ENCODE measurements at places on chromosomes 7 and 10.
A peak's percentile ranks its signal among the peaks of the same experiment; 100 is the strongest.

GRCh38 chr7:1264345-1265280, 31.9 kb downstream of the UNCX start:
- DNase-seq = no peak

GRCh38 chr10:84499846-84500245, 171.5 kb downstream of the CCSER2 start:
- no peak for DNase-seq

GRCh38 chr10:101767600-101767945, 8.3 kb downstream of the FGF8 start:
- DNase-seq = no peak

- no peak for DNase-seq
Measured at GRCh38 chr7:906776-907157, 30.4 kb downstream of the GET4 start.

DNA sequence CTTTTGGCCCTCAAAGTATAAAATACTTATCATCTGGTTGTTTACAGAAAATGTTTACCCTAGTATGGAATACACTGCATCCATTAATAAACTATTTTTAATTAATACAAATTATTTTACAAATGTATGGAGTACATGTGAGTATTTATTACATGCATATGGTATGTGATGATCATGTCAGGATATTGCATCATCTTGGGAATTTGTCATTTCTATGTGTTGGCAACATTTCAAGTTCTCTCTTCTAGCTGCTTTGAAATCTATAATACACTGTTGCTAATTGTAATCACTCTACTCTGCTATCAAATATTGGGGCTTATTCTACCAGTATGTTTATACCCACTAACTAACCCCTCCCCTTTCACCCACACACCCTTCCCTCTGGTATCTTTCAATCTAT, 103.9 kb upstream of the THSD7A start:
- DNase-seq = no peak

DNA sequence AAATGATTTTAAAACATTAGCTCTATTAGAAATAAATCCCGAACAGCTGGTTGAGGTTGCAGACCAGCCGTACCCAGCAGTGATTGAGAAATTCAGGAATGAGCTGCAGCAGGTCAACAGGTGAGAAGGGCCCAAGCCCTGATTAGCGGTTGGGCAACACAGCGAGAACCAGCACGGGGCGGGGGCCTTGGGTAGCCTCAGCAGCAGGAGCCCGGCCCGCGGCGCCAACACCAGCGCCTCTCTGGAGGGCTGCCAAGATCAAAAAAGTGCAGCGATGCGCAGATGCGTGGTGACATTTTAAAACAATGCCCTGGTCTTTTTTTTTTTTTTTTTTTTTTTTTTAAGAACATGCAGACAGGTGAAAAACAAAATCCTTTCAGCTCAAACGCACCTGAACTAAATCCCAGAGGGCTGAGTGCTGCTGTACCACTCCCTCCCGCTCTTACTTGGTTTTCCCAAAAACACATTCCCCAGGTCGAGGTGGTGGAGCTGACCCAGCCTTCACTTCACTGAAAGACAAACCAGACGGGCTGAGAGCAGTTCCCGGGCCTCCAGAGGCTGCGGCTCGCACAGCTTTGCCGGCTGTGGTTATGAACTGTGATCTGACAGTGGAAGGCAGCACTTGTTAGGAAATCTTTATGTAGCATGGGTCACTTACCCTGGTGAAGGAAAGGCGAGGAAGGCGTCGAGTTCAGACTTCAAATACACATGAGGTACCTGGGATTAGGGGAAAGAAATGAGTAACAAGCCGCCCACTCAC, 579.4 kb downstream of the SDK1 start:
- DNase-seq = no peak

GRCh38 chr7:76386691-76387260, 22.7 kb downstream of the SSC4D start:
- no peak for DNase-seq

DNA sequence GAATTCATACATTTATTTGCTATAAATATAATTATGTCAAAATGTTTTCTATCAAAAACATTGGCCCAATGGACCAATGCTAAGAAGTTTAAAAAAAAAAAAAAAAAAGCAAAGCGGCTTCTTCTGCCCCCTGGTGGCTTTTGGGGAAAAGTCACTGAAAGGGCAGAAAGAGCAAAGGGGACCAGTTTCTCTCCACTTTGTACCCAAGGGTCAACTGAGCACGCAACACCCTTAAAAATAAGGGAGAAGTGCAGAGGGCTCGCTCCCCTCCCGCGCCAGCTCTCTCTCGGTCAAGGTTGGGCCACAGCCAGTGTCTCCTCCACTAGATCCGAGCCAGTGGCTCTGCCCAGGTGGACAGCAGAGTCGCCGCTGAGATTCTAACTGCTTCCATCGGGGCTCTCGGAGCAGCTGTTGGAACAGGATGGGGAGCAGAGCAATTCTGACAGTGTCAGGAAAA, 136.4 kb upstream of the FGFR2 start:
- DNase-seq = no peak

GRCh38 chr10:103102195-103102594, 90.9 kb downstream of the NT5C2 start:
- no peak for DNase-seq

DNA sequence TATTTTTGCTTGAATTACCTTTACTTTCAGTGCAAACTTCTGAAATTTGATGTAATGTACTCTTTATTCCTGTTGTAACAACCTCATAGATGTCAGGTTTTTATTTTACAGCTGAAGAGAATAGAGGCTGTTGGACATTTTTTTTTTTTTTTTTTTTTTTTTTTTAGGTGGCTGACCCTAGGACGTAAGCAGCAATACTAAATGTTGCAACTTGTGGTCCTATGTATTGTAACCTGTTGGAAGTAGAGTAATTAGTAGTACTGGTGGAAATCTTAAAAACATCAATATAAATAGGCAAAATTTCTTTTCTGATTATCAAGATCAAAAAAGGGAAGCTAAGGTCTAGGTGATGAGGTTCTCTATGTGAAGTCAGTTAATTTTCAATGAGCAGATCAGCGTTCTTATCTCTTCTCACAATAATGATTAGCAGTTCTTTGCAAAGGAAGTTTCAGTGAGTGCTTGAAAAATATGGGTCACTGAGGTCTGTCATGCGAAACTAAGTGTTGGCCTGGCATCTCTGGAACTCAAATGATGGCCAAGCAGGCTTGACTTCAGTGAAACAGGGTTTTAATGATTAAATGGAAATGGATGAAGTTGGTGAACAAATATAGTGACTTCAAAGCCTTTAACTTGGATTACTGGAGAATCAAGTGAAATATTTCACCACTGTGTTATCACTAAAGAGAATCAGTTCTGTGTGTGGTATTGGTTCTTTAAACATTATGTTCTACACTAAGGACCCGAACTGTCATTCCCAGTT, 42.7 kb downstream of the BICC1 start:
- no peak for DNase-seq

GRCh38 chr7:121753944-121754343, 119.0 kb upstream of the PTPRZ1 start:
- DNase-seq = no peak

DNA sequence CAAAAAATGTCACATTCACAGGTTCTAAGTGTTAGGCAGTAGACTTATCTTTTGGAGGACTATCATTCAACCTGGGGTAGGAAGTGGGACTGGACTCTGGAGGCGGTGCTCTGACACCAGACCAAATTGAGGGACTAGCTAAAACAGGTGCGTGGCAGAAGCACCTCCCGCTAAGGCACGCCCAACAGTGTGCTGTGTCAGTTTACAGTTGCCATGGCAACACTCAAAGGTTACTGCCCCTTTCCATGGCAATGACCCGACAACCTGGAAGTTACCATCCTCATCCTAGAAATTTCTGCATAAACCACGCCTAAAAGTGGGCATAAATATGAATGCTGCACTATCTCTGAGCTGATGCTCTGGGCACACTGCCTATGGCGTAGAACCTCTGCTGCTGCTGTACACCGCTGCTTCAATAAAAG, 14.0 kb upstream of the BLNK start:
- no peak for DNase-seq

- DNase-seq = no peak
Measured at GRCh38 chr10:110868981-110869380, 2.7 kb upstream of the PDCD4 start.

DNA sequence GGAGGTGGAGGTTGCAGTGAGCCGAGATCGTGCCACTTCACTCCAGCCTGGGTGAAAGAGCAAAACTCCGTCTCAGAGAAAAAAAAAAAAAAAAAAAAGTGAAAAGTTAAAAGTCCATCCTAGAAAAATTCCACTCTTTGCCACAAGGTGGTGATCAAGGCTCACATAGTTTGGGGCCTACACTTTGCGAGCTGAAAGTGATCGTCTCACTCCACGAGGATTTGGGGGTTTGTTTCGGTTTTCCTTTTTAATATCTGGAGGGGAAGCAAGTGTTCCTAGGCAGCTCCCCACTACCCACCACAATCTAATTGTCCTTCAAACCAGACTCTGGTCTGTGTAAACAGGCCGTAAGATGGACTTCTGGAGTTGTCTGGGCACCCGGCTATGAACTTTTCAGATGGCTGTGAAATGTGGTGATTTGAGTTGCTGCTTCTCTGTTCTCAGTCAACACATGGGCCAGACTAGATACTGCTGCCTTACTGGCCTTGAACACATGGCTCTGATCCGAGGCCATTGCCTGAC, 27.1 kb downstream of the PRLHR start:
- DNase-seq = peak; percentile 50

GRCh38 chr7:130273081-130273932, 6.6 kb downstream of the CPA2 start:
- DNase-seq = no peak
